ENCODE measurements at places on chromosomes 11 and 22.

- no peak for DNase-seq
Observed at GRCh38 chr22:36744791-36745190, 31.1 kb downstream of the IFT27 start.

DNA sequence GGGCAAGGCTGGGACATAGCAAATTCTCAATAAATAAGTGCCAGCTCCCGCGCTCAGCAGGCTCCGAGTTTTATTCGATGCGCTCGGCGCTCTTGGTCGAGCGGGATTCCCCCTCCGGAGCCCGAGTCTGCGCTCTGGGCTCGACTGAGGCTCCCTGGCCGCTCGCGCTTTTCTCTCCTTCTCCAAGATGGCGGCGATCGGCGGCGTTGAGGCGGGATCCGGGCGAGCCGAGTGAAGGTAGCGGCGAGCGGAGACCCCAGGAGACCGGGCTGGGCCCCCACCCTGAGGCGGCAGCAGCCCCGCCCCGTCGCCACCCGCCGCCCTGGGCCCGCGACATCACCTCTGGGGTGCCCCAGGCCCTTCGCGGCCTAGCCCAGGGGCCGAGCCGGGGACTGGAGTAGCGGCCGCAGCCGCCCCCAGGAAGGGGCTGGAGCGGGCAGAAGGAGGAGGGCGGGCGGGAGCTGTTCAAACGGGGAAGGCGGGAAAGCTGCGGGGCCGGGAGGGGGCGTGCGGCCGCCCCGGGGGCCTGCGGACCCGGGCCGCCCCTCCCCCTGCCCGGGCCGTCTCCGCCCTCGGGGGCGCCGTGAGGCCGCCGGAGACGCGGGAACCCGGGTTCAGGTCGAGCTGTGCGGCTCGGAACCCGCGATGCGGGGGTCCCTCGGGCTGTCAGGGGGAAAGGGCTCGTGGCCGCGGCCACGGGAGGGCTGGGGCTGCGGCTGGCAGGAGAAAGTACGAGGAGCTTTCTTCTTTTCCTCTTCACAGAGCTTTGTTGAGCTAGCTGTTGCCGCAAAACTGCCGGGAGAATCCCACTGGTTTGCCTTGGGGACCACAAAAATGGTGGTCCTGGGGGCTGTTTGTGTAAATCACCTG, at the start of gene HMGXB4:
TSS of gene HMGXB4 (plus strand) at position 173 of the 870 bp plus-strand sequence. CDS start 4,898 bp downstream, outside the sequence.
- DNase-seq, result peak; percentile 60

- DNase-seq, result no peak
Observed at GRCh38 chr11:74717221-74717969, 13.8 kb downstream of the CHRDL2 start.

DNA sequence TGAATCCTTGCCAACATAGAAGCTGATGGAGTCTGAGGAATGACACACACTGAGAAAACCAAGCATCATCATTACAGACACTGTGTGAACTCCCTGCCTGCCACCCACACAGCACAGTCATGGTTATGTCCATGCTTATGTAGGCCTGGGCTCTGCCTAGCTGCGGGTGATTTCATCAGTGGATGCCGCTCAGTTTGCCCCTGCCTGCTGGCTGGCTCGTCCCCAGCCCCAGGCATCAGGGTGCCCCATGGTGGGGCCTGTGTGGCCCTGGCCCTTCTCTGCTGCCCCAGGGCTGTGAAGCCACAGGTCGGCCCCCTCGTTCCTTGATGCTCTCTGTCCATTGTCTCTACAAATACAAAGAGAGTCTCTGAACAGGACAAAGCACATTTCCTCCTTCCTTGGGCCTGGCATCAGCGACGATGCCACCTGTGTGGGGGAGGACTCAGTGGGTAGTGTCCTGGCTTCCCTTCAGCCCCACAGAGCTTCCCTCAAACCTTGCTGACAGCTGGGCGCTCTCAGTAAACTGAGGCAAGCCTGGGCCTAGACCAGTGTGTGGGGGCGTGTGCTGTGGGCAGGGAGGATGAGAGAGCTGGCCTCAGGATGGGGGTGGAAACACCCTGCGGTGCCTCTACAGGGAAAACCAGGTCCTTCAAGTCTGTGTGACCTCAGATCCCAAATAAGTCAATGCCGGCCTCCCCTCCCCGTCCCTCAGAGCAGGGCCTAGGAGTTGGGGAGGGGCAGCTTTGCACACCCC, 20.0 kb upstream of the TUB start:
- DNase-seq, result peak; percentile 78

GRCh38 chr11:95138448-95138847, 48.8 kb downstream of the ENDOD1 start:
- DNase-seq, result no peak

DNA sequence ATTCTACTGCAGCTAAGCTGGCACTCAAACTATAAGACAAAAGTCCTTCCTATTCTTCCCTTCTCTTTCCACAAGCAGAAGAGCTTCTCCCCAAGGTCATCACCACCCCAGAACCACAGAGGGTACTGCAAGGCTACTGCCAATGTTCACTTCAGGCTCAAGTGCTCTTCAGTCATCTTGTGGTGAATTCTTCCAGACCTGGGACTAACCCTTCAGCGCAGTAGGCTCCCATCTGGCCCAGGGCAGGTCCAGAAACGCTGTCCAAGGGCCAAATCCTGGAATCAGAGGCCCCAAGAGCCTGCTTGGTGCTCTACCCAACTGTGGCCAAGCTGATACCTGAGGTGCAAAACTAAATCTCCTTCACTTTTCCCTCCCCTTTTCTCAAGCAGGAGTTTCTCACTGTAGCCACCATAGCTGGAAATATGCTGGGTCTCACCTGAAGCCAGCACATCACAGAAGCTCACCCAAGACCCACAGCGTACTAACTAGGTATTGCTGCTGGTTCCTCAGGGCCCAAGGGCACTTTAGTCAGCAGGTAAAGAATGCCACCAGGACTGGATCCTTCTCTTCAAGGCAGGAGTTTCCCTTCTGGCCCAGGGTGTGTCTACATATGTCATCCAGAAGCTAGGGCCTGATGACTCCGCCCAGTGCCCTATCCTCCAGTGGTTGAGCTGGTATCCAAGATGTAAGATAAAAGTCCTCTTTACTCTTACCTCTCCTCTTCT, 27.8 kb downstream of the FCHSD2 start:
- DNase-seq, result no peak

DNA sequence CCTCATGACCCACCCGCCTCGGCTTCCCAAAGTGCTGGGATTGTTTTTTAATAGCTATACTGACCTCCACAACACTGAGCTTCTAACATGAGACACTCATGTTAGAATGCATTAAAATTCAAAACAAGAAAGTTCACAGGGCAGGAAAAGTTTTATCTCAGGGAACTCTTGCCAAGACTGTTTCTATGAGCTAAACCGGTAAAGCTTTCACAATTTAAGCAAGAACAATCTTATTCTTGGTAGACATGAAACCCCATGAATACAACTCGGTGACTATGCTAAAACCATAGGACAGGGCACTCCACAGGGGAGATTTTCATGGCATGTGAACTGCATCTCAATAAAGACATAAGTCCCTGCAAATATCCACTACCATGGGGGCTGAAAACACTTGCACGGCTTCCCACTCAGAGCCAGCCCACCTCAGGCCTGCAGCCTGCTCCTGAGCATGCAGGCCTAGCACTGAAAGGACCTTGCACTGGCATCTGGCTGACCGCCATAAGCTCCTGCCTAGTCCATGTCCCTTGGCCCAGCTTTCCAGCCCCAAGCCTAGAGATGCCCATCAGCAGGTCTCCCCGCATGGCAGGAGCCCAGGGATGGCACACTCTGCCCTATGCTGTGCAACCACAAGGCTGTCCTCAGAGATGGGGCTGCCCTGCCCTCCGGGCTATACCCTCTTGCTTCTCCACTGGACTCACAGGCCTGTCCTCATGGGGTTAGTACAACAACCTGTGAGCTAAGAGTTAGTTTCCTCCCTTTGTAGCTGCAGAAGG, 58.4 kb downstream of the DGCR2 start:
- DNase-seq, result no peak

DNA sequence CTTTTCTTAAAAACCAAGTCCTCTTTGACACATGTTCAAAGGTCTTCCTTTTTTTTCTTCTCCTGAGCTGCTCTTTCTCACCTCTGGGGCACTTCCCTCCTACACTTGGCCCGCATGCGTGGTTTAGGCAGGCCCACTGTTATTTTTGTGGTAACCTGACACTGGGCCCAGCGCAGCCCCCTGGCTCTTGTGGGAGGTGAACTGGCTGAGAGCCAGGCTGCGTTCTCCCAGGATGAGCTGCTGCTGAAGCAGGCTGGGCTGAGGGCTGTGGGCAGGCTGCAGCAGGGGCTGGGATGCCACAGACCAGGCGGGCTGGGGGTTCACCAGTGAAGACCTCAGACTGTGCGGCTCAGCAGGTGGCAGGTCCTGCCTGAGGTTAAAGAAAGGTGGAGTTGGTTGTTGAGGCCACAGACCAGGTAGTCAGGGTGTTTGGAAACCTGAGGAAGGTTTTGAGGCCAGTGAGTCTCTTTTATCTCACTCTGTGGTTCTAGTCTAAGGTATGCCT, 72.4 kb downstream of the TEAD1 start:
- DNase-seq, result peak; percentile 86

DNA sequence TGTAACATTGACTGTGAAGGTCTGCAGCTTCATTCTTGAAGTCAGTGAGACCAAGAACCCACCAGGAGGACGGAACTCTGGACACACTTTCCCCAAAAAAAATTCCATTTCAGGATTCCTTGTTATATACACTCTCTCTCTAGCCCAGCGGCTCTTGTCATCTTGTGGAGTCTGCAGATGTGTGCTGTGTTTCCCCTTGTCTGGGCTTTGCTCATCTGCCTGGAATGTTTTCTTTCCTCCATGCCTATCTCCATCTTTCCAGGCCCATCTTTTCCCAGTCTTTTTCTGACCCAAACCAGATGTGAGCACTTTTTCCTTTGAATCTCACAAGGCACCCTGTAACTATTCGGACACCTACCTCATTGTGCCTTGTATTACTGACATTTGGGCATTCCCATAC, 5.1 kb upstream of the DRG1 start:
- no peak for DNase-seq

DNA sequence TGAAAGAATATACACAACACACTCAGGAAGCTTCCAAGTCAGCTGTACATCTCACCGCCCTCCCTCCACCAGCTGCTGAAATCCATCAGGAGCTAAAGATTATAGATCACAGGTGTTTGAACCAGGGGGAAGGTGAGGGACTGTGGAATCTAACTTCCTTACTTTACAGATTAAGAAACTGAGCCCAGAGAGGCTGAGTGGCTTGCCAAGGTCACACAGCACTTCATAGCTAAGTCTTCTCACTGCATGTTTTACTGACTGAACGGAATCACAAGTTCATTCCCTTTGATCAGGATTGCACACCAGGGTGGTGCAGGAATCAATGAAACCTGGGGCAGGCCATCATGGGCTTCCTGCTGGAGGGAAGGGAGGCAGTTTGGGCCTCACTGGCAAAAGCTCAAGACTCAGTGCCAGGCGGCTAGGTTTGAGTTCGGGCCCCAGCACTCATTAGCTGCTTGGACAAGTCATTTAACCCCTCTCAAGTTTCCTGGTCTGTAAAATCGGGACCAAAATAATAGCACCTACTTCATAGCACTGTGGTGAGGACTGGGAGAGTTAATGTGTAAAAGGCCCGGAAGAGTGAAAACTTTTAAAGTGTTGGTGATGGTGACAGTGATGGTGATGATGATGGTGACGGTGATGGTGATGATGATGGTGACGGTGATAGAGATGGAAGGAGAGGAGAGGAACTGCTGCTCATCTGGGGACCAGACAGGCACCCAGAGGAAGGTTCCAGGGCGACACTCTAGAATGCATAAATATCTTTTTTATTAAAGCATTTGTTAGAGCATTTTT, 8.2 kb downstream of the CD5 start:
- no peak for DNase-seq

DNA sequence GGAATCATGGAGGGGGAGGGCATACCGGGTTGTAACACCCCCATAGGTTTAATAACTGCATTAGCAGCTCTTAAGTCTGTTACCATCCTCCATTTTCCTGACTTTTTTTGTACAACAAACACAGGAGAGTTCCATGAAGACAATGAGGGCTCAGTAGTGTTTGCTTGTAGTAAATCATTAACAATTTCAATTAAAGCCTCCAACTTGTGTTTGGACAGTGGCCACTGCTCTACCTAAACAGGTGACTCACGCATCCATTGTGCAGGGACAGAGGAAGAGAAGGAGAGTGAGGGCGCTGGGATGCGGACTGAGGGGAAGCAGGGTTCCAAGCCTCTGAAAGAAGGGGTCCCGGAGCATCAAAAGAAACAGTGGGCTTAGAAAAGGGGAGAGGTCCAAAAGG, 21.3 kb upstream of the MTNR1B start:
- DNase-seq, result no peak

- no peak for DNase-seq
Observed at GRCh38 chr11:112538534-112539280, 278.0 kb upstream of the PLET1 start.

GRCh38 chr11:76588455-76589325, 81.9 kb downstream of the LRRC32 start:
- no peak for DNase-seq

GRCh38 chr22:26974914-26975803, 317.8 kb downstream of the MIAT start:
- DNase-seq, result no peak

All from skeletal muscle cell (primary cell).